ENCODE measurements at places on chromosomes 3 and 15.

DNA sequence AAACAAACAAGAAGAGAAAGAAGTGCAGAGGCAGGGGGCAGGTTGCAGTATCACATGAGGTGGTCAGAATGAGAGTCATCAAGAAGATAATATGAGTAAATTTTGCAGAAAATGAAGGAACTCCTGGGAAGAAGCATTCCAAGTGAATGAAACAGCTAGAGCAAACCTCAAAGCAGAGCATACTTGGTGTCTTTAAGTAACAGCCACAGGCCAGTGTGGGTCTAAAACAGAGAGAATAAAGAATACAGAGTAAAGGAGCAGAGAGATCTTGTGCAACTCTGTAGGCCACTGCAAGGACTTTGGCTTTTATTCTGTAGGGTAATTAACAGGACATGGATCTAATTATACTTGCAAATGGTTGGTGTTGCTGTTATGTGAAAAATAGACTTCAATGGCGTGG lies 81.3 kb downstream of the STAC start:
- no peak for DNase-seq

GRCh38 chr3:155745795-155746550 lies 1.1 kb upstream of the PLCH1 start:
- no peak for DNase-seq

DNA sequence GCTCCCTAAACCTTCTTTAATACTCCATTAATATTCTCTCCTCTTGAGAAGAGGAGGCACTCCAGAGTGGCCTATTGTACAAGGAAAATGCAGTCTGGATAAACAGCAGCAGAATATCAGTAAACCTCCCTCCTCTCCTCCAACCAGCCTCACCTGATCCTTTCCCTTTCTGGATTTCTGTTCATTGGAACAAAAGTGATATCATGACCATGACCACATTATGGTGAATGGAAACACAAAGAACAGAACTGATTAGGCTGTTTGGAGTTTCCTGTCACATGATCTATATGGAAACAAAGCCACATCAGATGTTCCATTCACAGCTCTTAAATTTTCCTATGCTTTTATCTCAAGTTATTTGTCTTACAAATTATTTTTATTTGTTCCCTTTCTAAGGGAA lies 14.6 kb downstream of the C2CD4B start:
- DNase-seq, result no peak

GRCh38 chr3:120281261-120281660 lies 3.8 kb downstream of the GPR156 start:
- DNase-seq, result no peak

- no peak for DNase-seq
Observed at GRCh38 chr3:135440746-135441145, 524.8 kb upstream of the PPP2R3A start.
